Caudate nucleus (tissue), 63 donors: ENCODE measurements at places on chromosomes 16 and 17.

GRCh38 chr17:6853764-6854442, 22.4 kb upstream of the TEKT1 start:
- no peak for DNase-seq

DNA sequence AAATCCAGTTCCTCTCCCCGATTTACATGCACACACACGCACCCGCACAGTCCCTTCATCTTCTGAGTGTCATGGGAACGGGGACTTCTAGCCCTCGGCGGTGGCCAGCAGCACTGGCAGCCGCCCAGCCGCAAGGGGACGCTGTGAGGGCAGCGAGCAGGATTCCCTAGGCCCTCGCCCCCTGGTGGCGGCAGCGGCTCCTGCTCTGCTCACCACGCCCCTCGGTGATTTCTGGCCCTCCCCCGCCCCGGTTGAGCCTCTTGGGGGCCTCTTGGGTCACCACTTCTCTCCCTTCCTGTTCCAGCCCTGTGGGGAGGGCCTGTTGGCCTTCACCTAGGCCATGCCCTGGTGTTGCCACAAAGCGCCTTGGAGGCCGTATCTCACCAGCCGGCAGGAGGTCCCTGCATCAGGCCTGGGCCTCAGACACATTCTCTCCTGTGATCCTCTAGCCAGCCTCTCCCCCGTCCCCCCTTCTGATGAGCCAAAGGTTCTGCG, 75.2 kb upstream of the KSR1 start:
- DNase-seq = peak; percentile 46

- DNase-seq = no peak
These were observed 41.2 kb upstream of the HAPSTR1 start for GRCh38 chr16:9050102-9050830.

DNA sequence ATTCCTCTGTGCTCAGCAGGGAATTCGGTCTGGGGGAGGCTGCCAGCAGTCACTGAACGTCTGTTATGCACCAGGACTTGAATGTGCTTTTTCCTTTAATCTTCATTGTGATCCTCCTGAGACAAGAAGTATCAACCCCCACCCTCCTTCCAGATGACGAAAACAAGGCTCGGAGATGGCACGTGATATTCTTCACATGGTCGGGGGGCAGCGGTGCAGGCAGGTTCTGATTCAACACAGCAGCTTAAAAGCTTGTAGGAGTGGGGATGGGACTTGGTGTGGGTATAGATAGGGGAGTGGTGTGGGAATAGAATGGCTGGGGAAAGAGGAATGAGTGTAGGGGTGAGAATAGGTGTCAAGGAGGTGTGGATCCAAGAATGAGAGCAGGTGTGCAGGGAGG, 6.4 kb downstream of the NECAB2 start:
- DNase-seq = peak; percentile 58

- DNase-seq = no peak
These were observed 1.5 kb upstream of the SREBF1 start for GRCh38 chr17:17837966-17838962.

- no peak for DNase-seq
These were observed 10.6 kb downstream of the MBTPS1 start for GRCh38 chr16:84105948-84106740.

GRCh38 chr17:376936-377863, 24.6 kb upstream of the RPH3AL start:
- DNase-seq = no peak

DNA sequence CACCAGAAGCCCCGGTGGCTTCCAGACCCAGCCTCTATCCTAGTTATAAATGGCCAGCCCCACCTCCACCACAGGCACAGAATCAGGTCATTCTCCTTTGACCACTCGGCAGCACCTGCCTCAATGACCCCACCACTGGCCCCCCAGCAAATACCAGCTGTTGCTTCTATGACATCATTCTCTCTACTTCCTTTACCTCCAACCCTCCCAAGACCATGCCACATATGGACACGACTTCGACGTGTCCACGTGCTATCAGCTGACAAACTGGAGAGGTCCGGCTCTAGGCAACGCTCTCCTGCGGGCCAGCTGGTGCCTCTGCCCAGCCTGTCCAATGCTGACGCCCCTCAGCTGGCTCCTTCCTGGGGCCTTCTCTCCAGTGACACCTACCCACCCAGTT, 5.9 kb downstream of the ALYREF start:
- DNase-seq = no peak

GRCh38 chr16:12009462-12009861, 32.9 kb downstream of the SNX29 start:
- DNase-seq = no peak

DNA sequence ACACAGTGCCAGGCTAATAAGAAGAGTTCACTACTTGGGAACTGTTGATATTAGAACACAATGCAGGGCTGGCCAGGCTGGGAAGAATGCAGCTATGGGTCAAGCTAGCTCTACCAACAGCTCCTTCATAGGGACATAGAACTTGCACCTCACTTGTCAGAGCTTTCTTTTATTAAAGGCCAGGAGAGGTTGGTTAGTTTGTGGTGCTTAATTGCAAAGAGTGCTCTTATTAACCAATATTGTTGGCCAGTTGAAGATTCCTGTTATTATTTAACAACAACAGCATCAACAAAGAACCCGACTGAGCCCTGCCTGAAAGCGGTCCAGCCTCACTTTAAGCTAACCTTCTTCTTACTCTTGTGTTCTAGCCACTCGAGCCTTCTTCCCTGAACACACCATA, 43.4 kb upstream of the ANKFN1 start:
- no peak for DNase-seq

- DNase-seq = peak; percentile 44
These were observed 10.9 kb upstream of the GINS2 start for GRCh38 chr16:85699628-85700027.

DNA sequence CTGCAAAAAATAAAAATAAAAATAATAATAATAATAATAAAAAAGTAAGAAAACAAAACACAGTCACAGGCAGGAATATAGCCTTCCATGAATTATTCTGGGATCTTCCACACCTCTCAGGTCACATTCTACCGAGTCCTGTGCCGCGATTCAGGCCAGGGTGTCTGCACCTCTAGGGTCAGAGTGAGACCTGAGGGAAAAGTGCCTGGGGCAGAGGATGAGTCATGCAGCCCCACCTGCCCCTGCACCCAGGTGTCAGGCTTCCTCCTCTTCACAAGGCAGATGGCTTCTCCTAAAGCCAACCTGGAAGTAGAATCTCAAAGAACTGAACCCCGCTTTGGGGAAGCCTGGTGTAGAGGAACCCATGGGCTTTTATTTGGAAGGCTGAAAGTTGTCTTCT, 283.7 kb downstream of the CPPED1 start:
- DNase-seq = no peak

DNA sequence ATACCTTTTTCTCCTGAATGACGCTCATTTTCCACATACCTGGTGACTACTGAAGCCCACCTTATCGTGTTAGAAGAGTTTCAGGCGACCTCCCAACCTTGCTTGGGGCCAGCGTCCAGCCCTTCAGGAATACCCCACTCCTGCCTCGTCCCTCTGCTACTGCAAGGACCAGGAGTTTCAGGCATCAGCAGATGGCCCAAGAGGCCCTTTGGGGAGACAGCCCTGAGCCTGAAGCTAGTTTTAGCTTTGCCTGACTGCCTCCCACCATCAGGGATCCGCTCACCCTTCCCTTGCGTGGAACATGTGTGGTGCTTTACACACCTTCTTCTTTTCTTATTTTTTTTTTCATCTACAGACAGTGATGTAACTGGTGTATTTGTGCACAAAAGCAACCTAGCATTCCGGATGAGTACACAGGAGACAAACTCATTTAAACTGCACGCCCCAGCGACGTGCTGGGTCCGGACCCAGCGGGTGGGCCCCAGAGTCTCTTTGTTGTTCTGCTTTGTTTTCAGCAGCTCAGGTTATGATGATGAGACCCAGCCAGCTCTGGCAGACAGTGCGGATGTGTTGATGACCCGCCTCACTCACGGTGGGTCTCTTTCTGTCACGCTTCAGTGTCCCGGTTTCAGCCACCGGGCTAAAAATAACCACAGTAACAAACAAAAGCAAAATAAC, 242.4 kb downstream of the C16orf95 start:
- no peak for DNase-seq
